ENCODE measurements at places on chromosomes 2 and 18.

DNA sequence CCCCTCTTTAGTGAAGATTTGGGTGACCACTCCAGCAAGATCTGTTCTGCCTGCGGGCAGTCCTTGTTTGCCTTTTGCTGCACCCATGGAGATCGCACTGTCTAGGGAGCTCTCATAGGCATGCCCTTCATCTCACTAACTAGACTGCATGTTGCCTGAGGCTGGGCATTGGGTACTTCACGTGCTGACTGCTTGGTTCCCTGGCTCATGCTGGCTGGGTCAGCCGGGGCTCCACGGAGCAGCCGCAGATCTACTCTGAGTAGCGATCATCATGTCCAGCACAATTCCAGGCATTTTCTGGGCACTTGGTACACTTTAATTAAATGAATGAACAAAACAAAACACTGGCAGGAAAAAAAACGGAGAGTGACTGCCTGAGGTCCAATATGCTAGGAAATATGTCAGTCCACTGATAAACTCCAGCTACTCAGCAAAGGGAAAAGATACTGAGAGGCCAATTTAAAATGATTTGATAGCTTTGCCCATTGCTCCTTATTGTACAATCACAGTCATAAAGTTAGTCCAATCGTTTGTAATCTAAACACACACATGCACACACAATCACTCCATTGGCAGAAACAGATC is 220.3 kb downstream of the C1D start:
- no peak for DNase-seq

- no peak for DNase-seq
Observed at GRCh38 chr2:241148239-241148638, 1.0 kb downstream of the PASK start.

DNA sequence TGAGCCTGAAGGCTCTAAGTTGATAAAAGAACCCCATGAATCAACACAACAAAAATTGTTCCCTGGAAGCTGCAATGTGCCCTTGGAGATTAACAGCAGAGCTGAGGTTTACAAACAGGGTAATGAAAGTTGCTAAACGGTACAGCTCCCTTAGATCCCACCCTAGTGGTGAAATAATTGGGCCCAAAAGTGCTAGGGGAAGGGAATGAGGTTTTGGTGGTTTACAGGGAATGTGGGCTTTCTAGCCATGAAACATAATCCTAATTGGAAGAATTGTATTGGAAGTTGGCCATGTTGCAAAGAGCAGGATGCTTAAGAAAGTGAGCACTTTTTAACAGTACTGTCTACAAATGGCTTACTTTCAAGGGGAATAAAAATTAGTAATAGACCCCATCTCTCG is 180.2 kb upstream of the SMIM21 start:
- DNase-seq, result no peak

- peak; percentile 53 for DNase-seq
Observed at GRCh38 chr2:235779444-235779896, 285.6 kb downstream of the AGAP1 start.

DNA sequence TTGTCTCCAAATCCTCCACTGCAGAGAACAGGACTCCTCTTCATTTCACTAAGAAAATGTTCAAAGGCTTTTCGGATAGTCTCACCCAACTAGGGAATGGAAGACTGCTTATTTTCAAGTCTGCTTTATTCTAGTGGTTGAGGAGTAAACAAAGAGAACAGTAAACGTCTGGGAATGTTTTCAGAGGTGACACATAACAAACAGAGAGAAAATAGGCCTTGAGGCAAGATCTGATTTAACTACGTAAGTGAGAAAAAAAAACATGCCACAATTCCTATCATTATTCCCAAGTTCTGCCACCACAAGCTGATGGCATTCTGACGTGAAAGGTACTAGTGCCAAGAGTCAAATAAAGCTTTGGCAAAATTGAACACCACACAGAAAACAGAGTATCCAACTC is 16.7 kb upstream of the WIPF1 start:
- DNase-seq, result no peak

- no peak for DNase-seq
Observed at GRCh38 chr2:148658807-148659722, 14.5 kb downstream of the EPC2 start.

Data from NCI-H1105 treated with DMSO at 0.1 percent for 48 hours (cell line).